ENCODE measurements at places on chromosomes 2 and 18.

DNA sequence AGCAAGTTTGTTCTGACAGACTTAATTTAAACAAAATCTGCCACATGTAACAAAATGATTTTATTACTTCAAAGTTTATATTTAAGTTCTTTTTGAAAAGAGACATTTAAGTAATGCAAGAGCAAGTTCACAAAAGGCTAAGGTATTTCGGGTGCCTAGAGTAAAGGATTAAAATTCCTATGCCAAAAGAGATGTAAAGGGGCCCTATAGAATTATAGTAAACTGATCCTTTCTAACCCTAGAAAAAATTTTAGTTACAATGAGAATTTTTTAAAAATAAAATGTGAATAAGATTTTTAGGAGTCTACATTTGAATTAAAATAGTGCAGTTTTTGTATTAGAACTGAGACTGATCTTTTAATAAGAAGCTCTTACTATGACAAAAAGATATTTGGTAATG lies 147.1 kb downstream of the PLEKHA3 start:
- DNase-seq: no peak

DNA sequence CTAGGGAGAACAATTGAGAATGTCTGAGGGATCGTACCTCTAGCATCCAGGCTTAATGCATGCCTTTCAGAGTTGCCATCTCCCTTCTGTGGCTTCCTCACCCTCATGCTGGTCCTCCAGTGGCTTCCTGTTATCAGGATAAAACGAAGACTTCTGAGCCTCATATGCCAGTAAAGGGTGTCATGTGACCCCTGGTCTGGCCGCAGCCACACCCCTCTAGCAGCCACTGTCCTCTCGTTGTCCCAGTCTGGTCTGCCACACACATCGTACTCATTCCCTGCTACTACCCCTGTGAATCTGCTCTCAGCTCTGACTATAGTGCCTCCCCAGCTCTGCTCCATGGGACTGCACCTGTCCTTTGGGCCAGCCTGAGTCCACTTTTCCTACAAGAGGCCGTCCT lies 62.6 kb upstream of the TMEM177 start:
- no peak for DNase-seq

- DNase-seq: no peak
Measured at GRCh38 chr18:68299906-68300305, 415.0 kb downstream of the TMX3 start.

GRCh38 chr2:150989969-150990368 lies 271.7 kb downstream of the RBM43 start:
- no peak for DNase-seq

DNA sequence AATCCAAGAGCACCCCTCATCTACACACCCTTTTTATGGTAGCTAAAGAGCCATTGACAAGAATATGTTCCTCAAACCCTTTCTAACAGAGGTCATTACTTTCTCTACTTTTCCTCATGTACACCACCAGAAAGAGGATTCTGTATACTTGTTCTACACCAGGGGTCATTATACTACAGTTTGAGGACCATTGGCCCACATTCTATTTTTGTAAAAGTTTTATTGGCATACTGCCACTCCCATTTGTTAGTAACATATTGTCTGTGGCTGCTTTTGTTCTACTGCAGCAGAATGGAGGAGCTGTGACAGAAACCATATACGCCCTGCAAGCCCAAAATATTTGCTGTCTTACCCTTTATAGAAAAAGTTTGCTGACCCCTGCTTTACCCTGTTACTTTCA lies 14.3 kb downstream of the HTR2B start:
- DNase-seq: no peak

DNA sequence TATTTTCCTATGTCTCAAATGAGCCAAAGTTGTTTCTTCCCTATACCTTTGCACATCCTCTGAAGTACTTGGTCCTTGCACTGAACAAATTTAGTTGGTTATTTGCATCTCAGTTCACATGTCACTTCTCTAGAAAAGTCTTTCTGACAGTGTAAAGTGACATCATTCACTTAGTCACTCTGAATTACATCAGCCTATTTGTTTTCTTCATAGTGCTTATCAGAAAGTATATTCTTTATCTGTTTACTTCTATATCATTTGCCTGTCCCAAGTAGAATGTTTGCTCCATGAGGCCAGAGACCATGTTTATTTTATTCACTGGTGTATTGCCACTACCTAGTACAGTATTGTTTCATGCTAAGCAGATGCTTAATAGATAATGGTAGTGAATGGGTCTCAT lies 173.7 kb downstream of the HNMT start:
- no peak for DNase-seq

GRCh38 chr2:45881970-45882581 lies 230.6 kb downstream of the PRKCE start:
- DNase-seq: no peak

GRCh38 chr2:118251427-118251826 lies 163.2 kb downstream of the INSIG2 start:
- DNase-seq: no peak

DNA sequence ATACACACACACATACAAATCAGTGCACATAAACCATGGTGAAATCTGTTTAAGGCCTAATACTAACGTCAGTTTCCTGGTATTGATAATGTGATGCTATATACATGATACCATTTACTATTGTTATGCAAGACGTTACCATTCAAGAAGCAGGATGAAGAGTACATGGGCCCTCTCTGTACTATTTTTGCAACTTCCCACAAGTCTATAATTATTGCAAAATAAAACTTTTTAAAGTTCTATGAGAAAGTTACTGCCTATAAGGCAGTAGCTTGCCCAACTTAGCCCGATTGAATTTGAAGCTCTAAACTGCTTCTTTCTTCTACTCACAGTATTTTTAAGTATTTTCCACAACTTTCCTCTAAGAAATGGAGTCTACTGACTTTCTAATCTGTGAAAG lies 74.0 kb downstream of the BCL2 start:
- DNase-seq: no peak

- DNase-seq: no peak
Measured at GRCh38 chr2:165902934-165903333, 50.6 kb downstream of the TTC21B start.

DNA sequence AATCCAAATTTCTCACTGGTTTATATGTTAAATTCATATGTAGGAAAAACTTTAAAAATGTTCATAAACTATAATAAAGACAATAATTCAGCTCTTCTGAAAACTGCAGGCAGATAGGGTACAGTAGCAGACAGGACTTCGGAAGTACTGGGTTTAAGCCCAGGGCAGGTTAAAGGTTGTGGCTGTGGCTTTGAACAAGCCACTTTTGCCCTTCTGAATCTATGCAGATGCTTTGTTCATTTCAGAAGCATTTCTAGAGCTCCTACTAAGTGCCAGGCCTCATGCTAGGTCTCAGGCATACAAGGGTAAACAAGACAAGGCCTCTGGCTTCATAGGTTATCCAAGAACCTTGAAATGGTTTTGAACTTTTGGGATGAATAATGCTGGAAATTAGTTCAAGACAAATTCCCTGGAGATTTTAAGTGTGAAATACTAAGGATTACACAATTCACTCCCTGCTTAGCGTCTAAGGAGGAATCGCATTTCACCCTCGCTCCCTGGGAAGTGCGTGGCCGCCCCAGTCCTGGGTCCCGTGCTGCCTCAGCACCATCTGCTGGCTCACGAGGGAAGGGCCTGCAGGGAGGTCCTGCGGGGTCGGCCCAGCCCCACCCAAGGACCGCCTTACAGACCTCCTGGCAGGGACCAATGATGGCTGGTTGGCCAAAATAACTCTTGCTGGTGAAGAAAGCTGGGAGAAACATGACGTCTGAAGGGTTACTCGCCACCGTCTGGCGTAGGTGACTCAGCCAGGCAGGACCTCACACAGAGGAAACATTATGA lies 67.7 kb upstream of the L3MBTL4 start:
- DNase-seq: no peak

GRCh38 chr2:12045864-12046291 lies 299.4 kb downstream of the LPIN1 start:
- DNase-seq: no peak

DNA sequence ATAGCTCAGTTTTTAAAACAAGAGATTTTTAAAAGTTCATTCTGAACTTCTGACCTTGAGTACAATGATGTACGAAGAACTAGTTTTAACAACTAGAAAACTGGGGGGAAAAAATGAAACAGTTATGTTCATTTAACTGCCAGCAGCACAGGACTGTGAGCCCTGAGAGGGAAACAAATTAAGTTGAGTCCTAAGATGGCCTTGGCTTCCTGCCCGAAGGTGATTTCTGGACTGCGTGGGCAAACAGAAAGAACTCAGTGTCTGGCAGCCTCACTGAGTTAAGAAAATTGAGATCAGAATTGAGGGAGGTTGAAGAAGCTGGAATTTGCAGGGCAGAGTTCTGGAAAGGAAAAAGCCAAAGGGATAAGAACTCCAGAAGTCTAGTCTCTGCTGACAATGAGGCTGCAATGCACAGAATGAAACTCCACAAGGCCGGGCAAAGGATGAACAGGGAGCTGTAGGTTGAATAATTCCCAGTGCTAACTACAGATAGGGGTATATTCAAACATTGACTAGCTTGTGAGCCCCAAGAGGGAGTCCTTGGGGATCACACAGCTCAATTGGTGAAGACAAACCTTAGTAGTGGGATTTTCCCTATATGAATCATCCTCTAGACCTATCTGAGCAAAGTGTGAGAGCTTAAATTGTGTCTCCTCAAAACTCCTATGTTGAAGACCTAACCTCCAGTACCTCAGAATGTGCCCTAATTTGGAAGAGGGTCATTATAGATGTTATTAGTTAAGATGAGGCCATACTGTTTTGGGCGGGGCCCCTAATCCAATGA lies 13.1 kb upstream of the CRACDL start:
- DNase-seq: no peak

DNA sequence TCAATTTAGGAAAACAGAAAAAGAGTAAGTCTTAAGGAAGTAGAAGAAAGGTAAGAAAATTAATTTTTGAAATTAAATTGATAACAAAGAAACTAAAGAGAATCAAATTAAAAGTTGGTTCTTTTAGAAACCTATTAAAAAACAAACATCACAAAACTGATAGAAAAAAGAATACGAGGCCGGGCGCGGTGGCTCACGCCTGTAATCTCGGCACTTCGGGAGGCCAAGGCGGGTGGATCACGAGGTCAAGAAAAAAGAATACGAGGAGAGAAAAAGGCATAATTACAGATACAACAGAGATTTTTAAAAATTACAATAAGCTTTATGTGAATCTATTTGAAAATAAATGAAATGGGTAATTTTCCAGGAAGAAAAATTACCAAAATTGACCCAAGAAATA lies 11.8 kb downstream of the PREPL start:
- no peak for DNase-seq

GRCh38 chr2:134408386-134408785 lies 154.5 kb downstream of the MGAT5 start:
- DNase-seq: no peak

- no peak for DNase-seq
Measured at GRCh38 chr18:5571666-5572065, 27.9 kb upstream of the EPB41L3 start.

- DNase-seq: no peak
Measured at GRCh38 chr2:152421521-152422370, 86.8 kb downstream of the FMNL2 start.

- DNase-seq: no peak
Measured at GRCh38 chr2:8219631-8220355, 462.1 kb upstream of the ID2 start.

DNA sequence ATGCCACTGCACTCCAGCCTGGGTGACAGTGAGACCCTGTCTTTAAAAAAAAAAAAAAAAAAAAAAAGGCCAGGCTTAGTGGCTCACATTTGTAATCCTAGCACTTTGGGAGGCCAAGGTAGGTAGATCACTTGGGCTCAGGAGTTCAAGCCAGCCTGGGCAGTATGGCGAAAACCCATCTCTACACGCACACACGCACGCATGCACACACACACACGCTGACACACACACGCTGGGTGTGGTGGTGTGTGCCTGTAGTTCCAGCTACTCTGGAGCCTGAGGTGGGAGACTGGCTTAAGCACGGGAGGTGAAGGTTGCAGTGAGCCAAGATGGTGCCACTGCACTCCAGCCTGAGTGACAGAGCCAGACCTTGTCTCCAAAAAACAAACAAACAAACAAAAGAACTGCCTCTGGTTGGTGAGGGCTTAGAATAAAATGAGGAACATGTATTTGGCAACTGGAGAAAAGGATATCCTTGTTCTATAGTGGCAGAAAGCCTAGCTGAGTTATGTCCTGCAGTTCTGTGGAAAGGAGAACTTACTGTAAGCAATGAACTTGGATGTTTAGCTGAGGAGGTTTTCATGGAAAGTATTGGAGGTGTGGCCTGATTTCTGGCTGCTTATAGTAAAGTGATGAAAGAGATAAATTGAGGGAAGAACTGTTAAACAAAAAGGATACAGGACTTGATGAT lies 34.0 kb downstream of the HAT1 start:
- DNase-seq: no peak

DNA sequence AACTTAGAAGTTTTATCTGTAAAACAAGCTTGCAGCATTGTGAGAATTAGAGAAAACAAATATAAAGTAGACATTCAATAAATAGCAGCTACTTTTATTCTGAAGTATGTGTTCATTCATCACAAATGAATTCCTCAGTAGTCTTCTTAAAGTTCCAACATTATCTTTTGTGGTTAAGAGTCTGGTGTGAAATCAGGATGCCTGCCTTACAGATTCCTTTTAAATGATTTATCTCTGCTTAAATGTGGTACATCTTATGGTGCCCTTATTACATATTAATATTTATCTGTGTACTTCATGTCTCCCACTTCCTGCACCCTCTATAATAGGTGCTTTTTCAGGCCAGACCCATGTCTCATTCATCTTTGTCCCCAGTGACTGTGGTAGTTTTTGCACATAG lies 595.0 kb downstream of the STK39 start:
- no peak for DNase-seq

GRCh38 chr2:159976527-159977160 lies 85.8 kb downstream of the PLA2R1 start:
- no peak for DNase-seq

- no peak for DNase-seq
Measured at GRCh38 chr2:216501854-216502253, 3.2 kb downstream of the RPL37A start.

DNA sequence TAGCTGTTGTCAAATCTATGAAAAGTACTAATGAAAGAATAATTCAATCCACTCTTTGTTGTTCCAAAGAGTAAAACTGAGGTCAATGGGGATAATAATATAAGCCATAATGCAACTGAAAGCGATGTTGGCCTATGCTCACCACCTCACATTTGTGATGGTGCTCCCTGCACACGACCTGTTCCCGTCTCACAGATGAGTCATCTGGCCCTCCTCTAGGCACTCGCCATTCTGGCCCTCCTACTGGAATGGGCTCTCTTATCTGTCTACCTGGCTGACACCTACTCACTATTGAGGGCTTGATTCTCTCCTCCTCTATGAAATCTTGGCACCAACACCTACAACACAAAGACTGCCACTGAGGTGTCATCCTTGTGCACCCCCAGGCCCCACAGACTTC lies 585.9 kb upstream of the ID2 start:
- DNase-seq: no peak

DNA sequence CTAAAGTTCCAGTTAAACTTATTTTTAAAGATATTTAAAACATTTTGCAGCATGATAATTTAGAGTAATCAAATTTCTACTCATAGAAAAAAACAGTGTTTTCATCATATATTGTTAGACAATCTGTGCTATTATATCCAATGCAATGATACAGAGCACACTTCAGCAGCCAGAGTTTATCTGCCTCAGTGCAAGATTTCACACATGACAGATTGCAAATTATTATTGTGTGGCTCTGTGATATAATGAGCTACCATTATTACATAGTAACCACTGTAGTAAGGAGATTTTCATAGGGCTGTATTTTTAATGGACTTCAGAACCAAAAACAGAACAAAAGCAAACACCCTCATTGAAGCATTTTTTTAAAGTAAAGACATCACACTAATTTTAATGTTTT lies 762.4 kb downstream of the DSC3 start:
- no peak for DNase-seq

GRCh38 chr2:219447242-219448098 lies 12.8 kb downstream of the SPEG start:
- no peak for DNase-seq

Measured in stimulated activated effector memory CD8-positive, alpha-beta T cell treated with anti-CD3 and anti-CD28 coated beads, Interleukin-12 subunit alpha, Interleukin-12 subunit beta, amount 100 ng/mL, for 72 hours (primary cell).